Activated T-helper 1 cell treated with anti-CD3 and anti-CD28 coated beads, Interleukin-2, amount 50 U/mL, for 16 hours (primary cell): ENCODE measurements at places on chromosomes 1 and 21.

GRCh38 chr1:83086346-83086745 lies 912.6 kb downstream of the TTLL7 start:
- no peak for DNase-seq

DNA sequence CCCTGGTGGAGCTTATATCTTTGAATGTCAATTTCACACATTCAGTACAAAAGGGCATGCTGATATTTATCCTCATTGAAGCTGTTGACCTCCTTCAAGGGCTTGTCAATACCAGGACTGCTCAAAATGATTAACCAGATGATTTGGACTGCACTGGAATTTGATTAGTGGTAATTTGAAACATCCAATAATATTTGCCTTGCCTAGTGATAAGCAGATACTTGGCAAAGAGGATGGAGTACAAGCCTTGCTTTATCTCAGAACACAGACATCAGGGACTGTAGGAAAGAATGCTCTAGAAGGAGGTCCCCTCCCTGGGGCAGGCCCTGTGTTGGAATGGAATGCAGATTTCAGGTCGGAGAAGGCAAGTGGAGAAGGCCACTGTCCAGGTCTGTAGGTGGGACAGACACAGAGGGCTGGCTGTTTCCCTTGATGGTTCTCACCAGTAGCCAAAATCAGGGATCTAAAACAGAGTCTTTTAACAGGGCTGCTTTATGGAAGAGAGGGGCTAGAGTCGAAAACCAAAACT lies 64.8 kb upstream of the ZNF648 start:
- DNase-seq, result no peak

DNA sequence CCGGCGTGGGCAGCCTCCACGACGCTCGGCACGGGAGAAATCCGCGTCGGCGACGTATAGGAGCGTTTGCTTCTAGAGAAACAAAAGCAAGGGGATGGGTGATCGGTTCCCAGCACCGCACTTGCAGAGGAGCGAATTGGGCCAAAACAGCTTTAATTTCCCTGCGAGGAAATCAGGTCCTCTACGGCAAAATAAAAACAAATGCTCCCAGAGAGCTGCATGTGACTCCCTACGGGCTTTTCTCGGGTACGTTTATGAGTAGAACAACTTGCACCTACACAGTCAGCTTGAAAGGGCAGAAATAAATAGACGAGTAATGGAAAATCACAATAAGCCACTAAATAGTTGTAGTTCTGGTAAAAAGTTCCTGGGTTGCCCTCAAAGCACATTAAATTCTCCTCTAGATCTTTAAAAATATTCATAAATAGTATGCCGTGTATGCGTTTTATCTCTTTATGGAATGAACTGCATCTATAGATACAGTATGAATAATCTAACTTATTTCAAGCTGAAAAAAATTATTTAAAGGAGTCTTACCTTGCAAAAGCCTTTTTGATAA lies 1.2 kb downstream of the NHLH2 start:
- DNase-seq, result no peak

GRCh38 chr21:14773777-14774345 lies 227.7 kb upstream of the SAMSN1 start:
- peak; percentile 30 for DNase-seq

- no peak for DNase-seq
Observed at GRCh38 chr1:244235157-244235556, 184.1 kb downstream of the ZBTB18 start.
